ENCODE measurements at places on chromosomes 7 and 10. TPM values are rescaled to one million over a fixed set of nuclear protein-coding genes. Genes with fewer than 3 reads are reported as not detected.

DNA sequence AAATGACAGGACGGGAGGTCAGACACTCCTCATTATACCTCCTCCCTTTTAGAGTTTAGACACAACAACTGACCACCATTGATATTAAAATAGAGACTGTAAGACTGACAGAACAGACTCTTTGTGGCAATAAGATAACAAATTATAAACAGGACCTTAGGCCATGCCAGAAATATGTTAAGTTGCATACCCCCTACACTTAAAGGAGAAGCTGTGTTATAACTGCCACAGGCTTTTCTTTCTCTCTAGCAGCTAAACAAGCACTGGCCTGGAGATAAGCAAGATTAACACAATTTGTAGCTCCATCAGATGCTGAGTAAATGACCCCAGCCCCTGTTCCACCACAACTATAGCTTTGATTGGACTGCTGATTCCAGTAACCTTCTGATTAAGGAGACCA is 10.5 kb upstream of the UNC5B start:
- no peak for DNase-seq

GRCh38 chr10:112497347-112497950 is 50.4 kb downstream of the VTI1A start:
- no peak for DNase-seq

Gene CAMK1D
- 3.1 TPM for total RNA-seq

DNA sequence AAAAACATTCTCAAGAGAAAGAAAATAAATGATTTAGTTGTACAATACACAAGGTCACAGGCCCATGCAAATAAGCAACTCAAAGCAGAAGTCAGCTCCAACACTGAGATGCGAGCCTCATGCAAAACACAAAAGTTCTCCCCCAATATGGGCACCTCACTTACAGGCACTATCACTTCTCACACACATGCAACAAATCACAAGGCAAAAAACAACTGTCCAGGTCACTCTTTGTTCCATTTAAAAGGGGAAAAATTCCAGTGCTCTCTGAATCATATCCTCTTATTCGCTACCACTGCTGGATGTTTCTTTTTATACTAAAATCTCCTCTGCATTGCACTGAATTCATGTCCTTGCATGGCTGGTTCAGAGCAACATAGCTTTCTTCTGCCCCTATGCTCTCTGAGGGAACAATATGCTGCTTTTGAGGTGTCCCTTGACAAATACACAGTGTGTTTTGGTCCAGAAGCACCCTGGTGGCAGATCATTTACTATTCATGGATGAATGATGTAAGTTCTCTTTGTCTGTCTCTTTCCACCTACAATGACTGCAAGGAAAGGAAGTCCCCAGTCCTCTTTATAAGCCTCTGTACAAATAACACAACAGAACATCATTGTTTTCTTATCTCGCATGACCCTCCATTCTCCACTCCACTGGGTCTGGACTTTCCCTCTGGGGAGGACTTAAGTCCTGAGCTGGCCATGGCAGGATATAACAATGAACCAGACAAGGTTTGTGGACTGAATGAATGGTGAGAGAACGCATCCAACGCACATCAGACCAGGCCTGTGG is 85.4 kb upstream of the GSDME start:
- DNase-seq = peak; percentile 43

DNA sequence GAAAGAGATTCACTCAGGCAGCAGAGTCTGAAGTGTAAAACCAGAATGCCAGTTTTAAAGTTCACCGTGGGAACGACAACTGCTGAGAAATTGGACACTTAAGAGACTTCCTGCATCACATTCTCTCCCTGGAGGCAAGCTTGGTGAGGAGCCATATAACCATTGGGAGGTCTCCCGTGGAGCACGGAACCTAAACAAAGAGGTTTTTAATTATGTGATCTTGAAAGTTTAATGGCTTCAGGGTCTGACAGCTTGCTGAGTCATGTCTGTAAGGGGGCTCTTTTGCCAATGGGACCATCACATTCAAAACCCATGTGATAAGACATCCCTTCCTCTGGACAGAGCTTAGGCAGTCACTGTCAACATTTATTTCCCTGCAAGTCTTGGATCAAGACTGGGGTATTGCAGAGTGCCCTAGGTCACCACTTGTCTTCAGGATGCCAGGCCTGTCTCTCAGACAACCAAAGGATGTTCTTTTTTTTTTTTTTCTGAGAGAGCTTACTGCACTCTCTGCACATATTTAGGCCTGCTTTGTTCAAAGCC is 674.4 kb downstream of the TYW1 start:
- no peak for DNase-seq

Gene ADAM22
- 1.5 TPM for total RNA-seq

Gene TMEM213
- total RNA-seq = not detected

DNA sequence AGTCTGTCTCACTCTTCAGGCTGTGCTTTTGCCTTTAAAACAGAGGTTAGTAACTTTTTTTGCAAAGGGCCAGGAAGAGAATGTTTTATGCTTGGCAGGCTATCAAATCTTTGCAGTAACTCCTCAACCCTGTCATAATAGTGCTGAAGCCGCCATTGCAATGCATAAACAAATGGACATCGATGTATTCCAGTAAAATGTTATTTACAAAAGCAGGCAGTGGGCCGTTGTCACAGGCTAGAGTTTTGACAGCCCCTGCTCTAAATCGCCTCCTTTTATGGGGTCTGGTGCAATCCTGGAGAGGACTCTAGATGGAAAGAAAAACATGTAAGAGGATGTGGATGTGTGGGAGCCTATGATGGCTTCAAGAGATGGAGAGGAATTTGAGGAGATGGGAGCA is 568.3 kb downstream of the TYW1 start:
- no peak for DNase-seq

All from pulmonary artery endothelial cell (primary cell).